Colonic mucosa (tissue), 4 donors: ENCODE measurements at places on chromosomes 6 and 20.

- DNase-seq: no peak
Measured at GRCh38 chr6:154969796-154970195, 25.3 kb upstream of the TIAM2 start.

- no peak for DNase-seq
Measured at GRCh38 chr6:137490006-137490905, 3.9 kb downstream of the OLIG3 start.

DNA sequence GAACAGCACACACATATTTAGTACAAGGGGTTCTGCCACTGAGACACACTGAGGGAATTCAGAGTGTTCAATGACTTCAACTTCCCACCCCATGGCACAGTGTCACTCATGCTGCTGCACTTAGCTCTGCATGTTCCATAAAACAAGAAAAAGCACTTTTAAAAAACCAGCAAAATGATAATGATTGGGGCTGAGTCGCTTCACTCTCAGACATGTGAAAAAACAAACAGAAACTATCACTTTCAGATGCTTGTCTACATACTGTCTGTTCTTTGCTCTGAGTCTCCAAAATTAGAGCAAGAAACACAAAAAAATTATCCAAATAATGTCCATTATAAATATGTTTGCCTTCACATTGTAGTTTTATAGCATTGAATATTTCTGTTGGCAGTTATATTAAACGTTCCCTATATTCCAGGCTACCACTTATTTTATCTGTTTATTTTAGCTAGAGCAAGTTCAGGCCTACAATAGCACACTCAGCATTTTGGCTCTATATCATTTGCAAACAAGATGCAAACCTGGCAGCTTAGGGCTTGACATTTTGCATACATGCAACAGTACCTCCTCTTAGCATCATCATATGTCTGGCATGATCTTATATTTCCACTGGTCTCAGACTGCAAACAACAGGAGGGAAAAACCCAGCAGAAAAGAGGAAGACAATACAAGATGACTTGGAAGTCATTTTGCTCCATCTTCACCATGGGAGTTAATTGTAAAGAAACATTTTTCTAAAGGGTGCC is 398.8 kb downstream of the HACE1 start:
- no peak for DNase-seq

DNA sequence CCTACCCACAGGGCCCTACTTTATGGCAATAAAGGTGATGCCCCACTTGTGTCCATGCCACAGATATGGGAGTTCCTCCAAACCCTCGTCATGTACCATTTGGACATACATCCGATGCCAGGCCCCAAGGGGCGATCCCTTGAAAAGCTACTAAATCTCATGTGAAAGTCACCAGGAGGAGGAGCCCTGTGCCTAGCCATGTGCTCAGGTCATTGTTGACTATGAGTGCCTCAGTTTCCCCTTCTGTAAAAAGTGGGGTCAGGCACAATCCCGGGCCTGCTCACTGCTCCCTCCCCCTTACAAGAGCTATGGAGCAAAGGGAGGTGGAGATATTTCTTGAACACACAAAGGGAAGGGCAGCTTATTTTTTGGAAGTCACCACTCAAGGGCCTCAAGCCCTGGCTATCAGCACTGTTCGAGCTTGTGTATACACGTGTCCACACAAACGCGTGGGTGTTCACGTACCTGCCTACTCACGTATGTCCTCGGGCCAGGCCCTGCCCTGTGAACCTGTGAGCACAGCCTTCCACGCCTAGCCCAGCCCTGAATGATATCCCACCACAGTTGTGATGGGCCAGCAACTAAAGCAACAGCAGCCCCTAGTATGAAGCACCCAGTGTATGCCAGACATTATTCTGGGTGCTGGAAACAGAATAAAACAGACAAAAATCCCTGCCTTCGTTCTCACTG is 1.9 kb downstream of the ACTL10 start:
- no peak for DNase-seq

DNA sequence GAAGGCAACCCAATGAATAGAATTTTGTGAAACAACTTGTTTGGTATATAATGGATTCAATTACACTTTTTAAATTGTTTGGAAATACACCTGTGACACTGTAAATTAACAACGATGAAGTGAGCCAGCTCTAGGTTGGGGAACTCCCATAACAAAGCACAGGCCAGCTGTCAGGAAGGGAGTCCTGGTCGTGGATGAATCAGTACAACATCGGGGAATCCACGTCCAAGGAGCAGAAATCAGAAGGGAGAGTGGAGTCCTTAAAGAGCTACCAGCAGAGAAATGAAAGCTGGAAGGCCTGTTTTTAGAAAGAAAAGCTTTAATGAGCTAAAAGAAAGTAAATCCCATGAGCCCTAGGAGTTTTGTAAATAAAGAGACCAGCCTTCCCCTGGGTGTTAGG is 223.1 kb upstream of the SLC35B3 start:
- no peak for DNase-seq

- DNase-seq: no peak
Measured at GRCh38 chr20:58988565-58988882, 7.5 kb downstream of the NELFCD start.

DNA sequence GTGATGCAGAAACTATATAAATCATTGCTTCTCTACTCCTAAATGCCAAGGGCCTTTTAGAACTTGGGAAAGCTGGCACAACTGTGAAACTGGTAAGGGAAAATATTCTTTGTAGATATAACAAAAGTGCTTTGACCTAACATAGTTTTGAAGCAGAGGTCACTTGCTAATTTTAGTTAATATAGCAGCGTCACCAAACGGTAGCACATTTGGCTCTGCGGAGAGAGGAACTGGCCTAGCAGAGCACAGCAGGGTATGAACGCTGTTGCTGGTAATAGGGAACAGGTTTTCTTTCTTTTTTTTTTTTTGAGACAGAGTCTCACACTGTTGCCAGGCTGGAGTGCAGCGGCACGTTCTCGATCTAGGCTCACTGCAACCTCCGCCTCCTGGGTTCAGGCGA is 67.4 kb downstream of the ECT2L start:
- DNase-seq: no peak

DNA sequence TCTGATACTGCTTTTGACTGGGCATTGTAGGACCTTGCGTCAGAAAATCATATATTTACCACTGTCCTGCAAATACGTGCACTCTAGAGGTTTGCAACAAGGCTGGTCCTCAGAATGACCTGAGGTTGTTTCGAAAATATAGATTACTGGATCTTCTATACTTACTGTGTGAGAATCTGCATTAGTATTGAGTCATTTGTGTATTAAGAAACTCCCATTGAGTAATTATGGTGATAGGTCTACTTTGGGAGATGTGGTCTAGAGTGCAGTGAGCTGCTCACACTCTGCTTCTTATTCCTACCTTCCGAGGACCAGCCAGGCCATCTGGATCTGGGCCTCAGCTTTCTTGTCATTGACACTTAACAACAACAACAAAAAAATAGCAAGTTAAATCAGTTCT is 9.6 kb downstream of the KLHL32 start:
- DNase-seq: no peak

DNA sequence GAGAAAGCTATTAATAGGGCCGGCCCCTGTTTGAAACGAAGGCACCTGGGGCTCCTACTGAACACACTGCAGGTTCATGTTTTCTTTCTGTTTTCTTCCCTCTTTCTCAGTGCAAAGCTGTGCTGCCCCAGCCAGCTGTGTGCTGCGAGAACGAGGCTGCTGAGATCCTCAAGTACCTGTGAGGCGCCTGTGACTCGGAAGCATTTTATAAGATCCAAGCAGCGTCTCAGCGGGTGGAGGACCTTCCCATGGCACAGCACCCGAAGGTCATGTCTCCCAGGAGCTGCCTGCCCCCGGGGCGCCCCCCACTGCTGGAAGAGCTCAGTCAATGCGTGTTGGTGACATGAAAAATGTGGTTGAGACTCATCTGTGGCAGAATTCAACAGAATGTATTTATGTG is 66.3 kb downstream of the SMOC2 start:
- no peak for DNase-seq

DNA sequence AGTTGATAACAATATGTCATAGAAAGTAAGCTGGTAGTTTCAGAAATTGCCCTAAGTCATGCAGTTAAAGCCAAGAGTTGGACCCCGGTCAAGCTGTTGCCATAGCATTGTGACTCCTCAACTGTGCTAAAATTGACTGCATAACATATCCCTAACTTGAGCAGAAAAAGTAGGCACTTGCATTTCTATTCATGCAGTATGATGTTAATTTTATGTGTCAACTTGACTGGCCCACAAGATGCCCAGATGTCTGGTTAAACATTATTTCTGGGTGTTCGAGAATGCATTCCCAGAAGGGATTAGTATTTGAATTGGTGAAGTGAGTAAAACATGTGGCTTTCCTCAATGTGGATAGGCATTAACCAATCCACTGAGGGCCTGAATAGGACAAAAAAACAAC is 136.4 kb downstream of the GPR63 start:
- no peak for DNase-seq

- no peak for DNase-seq
Measured at GRCh38 chr6:16229700-16230099, 8.7 kb upstream of the GMPR start.

DNA sequence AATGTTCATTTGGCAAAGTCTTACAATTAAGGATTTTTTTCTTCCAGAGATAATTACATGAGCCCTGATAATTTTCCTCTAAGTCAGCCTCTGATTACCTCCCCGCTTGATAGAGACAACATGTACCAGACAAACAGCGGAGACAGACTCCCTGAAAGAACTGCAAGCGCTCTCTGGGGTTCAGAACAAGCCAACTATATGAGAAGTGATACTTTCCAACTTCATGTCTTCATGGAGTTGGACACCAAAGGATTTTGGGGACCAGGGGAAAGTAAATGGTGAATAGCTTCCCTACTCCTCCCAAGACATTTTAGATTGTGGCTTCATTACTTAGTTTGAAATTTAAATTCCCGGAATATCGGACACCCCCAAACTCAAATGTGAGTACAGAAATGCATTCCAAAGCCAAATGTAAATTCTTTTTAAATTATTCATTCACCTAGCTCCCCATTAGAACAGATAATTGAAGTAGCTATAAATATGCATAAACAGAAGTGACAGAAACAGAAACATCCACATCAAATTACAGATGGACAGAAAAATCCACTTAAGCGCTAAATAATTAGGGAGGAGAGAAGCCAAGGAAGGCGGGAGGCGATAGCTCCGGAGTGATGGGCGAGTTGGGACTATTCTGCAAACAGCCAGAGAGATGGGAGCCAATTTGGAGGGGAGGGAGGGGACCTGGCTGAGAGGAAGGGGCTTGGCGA is 129.7 kb upstream of the AKAP12 start:
- no peak for DNase-seq

- DNase-seq: no peak
Measured at GRCh38 chr6:75113446-75113845, 92.4 kb downstream of the COL12A1 start.

- no peak for DNase-seq
Measured at GRCh38 chr20:44334306-44334705, 2.5 kb upstream of the R3HDML start.

DNA sequence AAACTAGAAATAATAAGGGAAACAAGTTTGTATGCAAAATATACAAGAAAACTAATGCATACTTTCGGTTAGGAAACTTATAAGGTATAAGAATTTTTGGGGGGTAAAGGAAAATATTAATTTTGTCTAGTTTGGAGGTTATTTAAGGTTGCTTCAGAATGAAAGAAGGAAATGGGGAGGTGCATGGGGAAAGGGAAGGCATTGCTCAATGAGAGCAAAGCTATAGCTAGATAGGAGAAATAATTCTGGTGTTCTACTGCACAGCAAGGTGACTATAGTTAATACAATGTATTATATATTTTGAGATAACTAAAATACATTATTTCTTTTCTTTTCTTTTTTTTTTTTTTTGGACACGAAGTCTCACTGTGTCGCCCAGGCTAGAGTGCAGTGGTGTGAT is 5.4 kb upstream of the MYMX start:
- DNase-seq: no peak

DNA sequence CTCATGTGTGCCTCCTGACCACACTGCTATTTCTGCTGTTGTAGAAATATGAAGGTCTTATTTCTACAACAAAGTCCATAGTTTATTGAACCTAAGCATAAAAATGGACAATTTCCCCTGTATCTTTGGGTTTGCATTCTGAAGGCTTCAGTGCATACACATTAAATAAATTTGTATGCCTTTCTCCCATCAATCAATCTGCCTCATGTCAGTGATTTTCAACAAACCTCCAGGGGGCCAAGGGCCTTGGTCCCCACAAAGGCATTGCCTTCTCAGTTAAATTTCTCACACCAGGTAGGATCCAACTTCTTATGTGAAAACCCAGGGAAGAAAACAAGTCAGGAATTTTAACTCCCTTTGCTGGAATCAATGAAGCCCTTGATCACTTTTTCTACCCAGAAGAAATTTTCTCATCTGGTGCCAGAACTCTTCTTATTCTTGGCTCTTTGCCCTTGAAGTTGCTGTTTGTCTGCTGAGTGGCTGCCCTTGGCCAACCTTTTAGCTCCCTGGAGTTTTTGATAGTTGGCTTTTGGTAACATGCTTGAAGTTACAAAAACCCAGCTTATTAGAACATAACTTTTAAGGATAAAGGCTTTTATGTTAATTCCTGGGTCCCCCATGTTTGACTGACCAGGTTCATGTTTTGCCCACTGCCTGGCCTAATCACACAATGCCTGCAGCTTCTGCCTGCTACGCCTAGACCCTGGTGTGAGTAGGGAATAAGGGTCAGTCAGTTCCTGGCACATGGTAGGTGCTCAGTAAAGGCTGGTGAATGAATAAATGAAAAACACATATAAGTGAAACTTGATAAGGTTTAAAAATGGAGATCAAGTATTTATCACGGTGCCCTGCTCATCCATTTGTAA is 37.0 kb downstream of the SHLD1 start:
- no peak for DNase-seq

DNA sequence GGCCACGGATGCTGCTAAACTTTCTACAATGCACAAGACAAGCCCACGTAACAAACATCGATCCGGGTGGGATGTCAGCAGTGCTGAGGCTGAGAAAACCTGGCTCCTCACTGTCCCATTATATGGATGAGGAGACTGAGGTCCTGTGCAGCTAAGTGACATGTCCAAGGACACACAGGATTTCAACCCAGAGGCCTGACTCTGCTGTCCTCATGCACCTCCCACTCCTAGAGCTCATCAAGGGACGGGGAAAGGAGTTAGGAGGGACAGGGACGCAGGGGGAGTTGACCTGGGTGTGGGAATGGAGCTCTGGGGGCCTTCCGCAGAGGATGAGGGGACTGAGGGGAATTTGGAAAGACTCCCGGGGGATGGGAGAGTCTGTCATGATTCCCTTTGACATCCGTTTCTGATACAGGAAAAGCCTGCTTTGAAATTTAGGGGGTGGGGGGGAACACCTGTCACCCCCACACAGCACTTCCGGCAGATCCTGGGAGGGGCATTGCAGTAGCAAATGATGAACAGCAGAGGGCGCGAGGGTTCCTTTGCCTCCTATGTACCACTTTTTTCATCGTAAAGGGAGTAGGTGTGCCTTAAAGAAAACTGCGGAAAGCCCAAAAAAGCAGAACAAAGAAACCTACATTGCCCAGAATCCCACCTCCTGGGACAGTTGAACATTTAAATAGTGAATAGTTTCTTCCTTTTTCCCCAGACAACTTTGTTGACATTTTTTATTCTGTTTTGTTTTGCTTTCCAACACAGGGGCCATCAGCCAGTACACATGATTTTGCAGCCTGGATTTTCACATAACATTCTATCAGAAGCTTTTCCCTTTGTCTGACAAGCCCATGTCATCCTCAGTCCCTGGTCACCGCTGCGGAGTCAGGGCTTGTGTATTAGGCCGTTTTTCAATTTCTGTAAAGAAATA is 48.6 kb downstream of the SLC2A10 start:
- peak; percentile 64 for DNase-seq

- DNase-seq: no peak
Measured at GRCh38 chr6:18245642-18246041, 18.7 kb downstream of the DEK start.
